Activated T-cell treated with anti-CD3 and anti-CD28 coated beads for 24 hours (primary cell): ENCODE measurements at places on chromosomes 7 and 10.

GRCh38 chr7:94160719-94161435 lies 156.7 kb upstream of the BET1 start:
- no peak for DNase-seq

- DNase-seq = no peak
These were observed 41.4 kb downstream of the GSDME start for GRCh38 chr7:24715661-24716479.

- DNase-seq = no peak
These were observed 4.6 kb downstream of the BRI3 start for GRCh38 chr7:98286093-98286539.

GRCh38 chr10:3008518-3009195 lies 58.7 kb upstream of the PFKP start:
- DNase-seq = no peak

GRCh38 chr10:78903341-78903940 lies 165.3 kb upstream of the ZMIZ1 start:
- DNase-seq = no peak

DNA sequence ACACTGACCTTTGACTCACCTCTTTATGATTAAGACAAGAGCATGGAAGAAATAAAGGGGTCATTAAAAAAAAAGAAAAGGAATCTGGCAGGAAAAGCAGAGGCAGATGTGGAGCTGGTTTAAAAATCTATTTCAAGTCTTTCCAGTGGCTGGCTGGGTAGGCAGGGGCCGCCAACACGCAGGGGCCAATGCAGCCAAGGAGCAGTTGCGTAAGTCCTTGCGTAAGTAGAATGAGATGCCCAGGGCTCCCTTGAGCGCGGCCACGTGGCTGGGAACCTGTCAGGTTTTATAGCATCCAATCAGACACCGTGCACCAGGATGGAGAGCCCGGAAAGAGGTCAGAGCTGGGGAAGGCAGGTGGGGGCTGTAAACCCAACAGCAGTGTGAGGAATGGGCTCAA lies 123.8 kb upstream of the INSYN2A start:
- DNase-seq = no peak

GRCh38 chr7:159024280-159024951 lies 120.3 kb downstream of the VIPR2 start:
- no peak for DNase-seq

- DNase-seq = no peak
These were observed 6.9 kb downstream of the STN1 start for GRCh38 chr10:103911021-103911459.

- DNase-seq = no peak
These were observed 26.3 kb downstream of the CRCP start for GRCh38 chr7:66140924-66141323.
